ENCODE measurements at places on chromosomes 5 and 9. TPM values are rescaled to one million over a fixed set of nuclear protein-coding genes. Genes with fewer than 3 reads are reported as not detected.

HINT1 gene
- total RNA-seq, result 145 TPM

CAVIN4 gene
- total RNA-seq, result 2.4 TPM

ZNF622 gene
- total RNA-seq, result 44.3 TPM

TAF11L10 gene
- not detected for total RNA-seq

ADAMTS12 gene
- total RNA-seq, result 25.6 TPM

CDC20B gene
- 0.32 TPM for total RNA-seq

SLC22A5 gene
- total RNA-seq, result 6.4 TPM

LCN9 gene
- total RNA-seq, result not detected

TXNDC8 gene
- not detected for total RNA-seq

SLCO6A1 gene
- not detected for total RNA-seq

ALAD gene
- total RNA-seq, result 16.6 TPM

SHOC1 gene
- total RNA-seq, result not detected

IL13 gene
- not detected for total RNA-seq

SLC6A19 gene
- 0.49 TPM for total RNA-seq

RAB24 gene
- 69.2 TPM for total RNA-seq

ADAMTS19 gene
- 69.6 TPM for total RNA-seq

IL5 gene
- not detected for total RNA-seq

ACTBL2 gene
- total RNA-seq, result not detected

GDNF gene
- not detected for total RNA-seq

FAXDC2 gene
- 22.4 TPM for total RNA-seq

PCDHGA8 gene
- total RNA-seq, result 2.5 TPM

TAS2R1 gene
- total RNA-seq, result not detected

KIAA0825 gene
- total RNA-seq, result 2.1 TPM

PCDH12 gene
- 0.57 TPM for total RNA-seq

TENT4A gene
- total RNA-seq, result 10.1 TPM

ZBTB26 gene
- total RNA-seq, result 8.1 TPM

TGFBI gene
- total RNA-seq, result 9.0 TPM

PPP2R2B gene
- total RNA-seq, result 14.1 TPM

GLRA1 gene
- not detected for total RNA-seq

CCL28 gene
- not detected for total RNA-seq

RASEF gene
- total RNA-seq, result 0.33 TPM

NR4A3 gene
- 1.5 TPM for total RNA-seq

CCNI2 gene
- not detected for total RNA-seq

CDO1 gene
- total RNA-seq, result 27.1 TPM

NRARP gene
- 16.5 TPM for total RNA-seq

ADAMTS16 gene
- total RNA-seq, result not detected

NIPAL4 gene
- 0.18 TPM for total RNA-seq

PCDHGC5 gene
- total RNA-seq, result 0.74 TPM

UBE2QL1 gene
- 5.9 TPM for total RNA-seq

NOXA1 gene
- 12.0 TPM for total RNA-seq

TRIM23 gene
- total RNA-seq, result 17.6 TPM

BARHL1 gene
- not detected for total RNA-seq

SOWAHA gene
- total RNA-seq, result 0.14 TPM

PTPRD gene
- 287 TPM for total RNA-seq

SLC4A9 gene
- not detected for total RNA-seq

TMC1 gene
- not detected for total RNA-seq

WDR36 gene
- 12.5 TPM for total RNA-seq

COL15A1 gene
- 0.74 TPM for total RNA-seq

RHOBTB3 gene
- total RNA-seq, result 477 TPM

FAM169A gene
- 30.1 TPM for total RNA-seq

FOXI1 gene
- total RNA-seq, result not detected

GALNT12 gene
- 19.7 TPM for total RNA-seq

QRFP gene
- not detected for total RNA-seq

FGF1 gene
- 0.81 TPM for total RNA-seq

PKD2L2 gene
- total RNA-seq, result not detected

SLC36A3 gene
- total RNA-seq, result not detected

TPRN gene
- 26.4 TPM for total RNA-seq

AGGF1 gene
- total RNA-seq, result 32.8 TPM

PCDHGA10 gene
- total RNA-seq, result 4.5 TPM

Data from cardiac muscle cell (in vitro differentiated cells and primary cell).